Mammary epithelial cell (primary cell): ENCODE measurements at places on chromosomes 13 and 19. TPM values are rescaled to one million over a fixed set of nuclear protein-coding genes. Genes with fewer than 3 reads are reported as not detected.

The BEST2 gene
- 0.12 TPM for polyA plus RNA-seq

The NPAS1 gene
- polyA plus RNA-seq = 0.39 TPM

The TEKTIP1 gene
- polyA plus RNA-seq = not detected

The RNF17 gene
- polyA plus RNA-seq = not detected

The TMEM238 gene
- 1.7 TPM for polyA plus RNA-seq

The EFNA2 gene
- polyA plus RNA-seq = not detected

The LPAR6 gene
- 2.9 TPM for polyA plus RNA-seq

The NCCRP1 gene
- polyA plus RNA-seq = 0.84 TPM

The ATXN8OS gene
- polyA plus RNA-seq = not detected

The CDX2 gene
- polyA plus RNA-seq = not detected

The GARIN5A gene
- 1.4 TPM for polyA plus RNA-seq

The DNAAF3 gene
- 1.3 TPM for polyA plus RNA-seq

The NAA16 gene
- polyA plus RNA-seq = 6.6 TPM

The DCT gene
- polyA plus RNA-seq = not detected

The C1QTNF9B gene
- not detected for polyA plus RNA-seq

The ACER1 gene
- not detected for polyA plus RNA-seq

The TLE6 gene
- 0.91 TPM for polyA plus RNA-seq

The B3GNT8 gene
- polyA plus RNA-seq = 0.93 TPM

The IGFL3 gene
- 179 TPM for polyA plus RNA-seq

The SIGLEC9 gene
- polyA plus RNA-seq = not detected

The CALR gene
- polyA plus RNA-seq = 1,343 TPM

- DNase-seq = no peak
Observed at GRCh38 chr19:1560286-1560882, 7.7 kb downstream of the MEX3D start.

GRCh38 chr19:38266981-38267597 is 2.7 kb downstream of the SPINT2 start:
- DNase-seq = peak; percentile 86

DNA sequence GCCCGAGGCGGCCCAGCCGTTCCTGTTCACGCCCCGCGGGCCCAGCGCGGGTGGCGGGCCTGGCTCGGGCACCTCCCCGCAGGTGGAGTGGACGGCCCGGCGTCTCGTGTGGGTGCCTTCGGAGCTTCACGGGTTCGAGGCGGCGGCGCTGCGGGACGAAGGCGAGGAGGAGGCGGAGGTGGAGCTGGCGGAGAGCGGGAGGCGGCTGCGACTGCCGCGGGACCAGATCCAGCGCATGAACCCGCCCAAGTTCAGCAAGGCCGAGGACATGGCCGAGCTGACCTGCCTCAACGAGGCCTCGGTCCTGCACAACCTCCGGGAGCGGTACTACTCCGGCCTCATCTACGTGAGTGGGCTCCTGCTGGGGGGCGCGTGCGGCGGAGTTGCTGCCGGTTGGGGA is 7.0 kb downstream of the MYH14 start:
- no peak for DNase-seq

DNA sequence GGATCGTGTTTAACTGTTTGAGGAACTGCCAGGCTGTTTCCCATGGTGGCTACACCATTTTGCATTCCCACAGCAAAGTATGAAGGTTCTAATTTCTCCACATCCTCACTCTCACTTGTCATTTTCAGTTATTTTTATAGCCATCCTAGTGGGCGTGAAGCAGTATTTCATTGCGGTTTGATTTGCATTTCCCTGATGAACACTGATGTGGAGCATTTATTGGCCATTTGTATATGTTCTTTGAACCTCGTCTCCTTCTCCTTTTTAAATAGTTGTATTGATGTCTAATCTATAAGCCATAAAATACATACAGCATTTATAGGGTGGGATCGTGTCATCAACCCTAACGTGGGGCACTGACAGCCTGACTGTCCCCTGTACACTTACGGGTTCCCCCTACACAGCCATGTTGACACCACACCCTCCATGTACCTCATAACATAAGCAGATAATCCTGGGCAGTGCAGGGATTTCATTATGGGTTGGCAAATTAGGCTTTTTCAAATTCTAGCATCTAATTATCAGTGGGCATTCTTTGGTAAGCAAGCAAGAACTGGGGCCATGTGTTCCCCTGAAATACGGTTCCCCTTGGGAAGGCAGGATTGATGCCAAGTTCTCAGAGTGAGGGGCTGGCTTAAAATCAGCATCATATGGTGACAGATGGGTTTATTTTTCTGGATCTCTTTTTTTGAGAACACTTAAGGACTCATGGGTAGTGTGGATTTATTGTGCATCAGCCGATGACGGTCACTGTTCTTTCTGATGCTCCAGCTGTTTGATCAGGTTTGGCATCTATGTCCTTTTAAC is 11.6 kb upstream of the ZBTB45 start:
- DNase-seq = no peak

- DNase-seq = no peak
Observed at GRCh38 chr13:112464720-112465119, 88.6 kb downstream of the SPACA7 start.

DNA sequence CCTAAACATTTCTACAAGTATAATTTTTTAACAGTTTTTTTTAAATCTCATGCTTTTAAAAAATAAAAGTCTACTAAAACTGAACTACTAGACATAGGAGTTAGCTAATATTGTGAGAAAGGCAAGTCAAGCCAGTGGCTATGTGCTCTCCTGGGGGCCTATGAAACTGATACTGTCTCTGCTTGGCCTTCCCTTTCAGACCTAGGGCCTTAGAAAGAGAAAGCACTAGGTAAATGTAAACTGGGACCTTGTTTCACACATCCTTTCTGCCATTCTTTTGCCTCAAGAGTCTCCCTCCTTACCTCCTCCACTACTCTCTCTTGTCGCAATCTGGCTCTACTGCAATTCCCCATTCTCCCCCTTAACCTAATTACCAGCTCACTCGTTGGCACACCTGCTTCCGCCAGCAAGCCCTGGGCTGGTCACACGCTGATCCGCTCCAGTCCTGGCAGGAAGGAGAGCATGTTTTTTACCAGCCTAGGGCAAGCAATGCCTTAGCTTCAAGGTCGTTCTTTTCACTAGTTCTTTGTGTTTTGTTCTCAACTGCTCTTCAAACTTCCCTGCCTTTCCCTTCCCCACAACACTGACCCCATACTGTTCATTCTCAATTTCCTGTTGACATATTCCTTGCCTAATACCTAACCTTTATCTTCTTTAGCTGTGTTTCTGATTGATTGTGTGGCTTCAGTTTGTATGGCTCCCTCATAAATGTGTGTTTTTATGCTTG is 23.1 kb downstream of the TBC1D4 start:
- DNase-seq = peak; percentile 48

DNA sequence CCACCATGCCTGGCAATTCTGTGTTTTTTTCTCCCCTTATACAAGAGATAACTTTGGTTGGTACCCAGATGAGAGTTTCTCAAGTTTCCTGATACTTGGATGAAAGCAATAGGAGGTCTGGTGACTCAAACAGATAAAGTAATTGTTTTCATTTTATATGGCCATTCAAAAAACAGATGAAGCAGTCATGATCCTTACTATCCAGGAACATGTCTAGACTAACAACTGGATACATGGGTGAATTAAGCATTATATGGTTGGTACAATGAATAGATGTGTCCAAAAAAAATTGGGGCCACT is 8.5 kb downstream of the ZNF430 start:
- DNase-seq = peak; percentile 12

DNA sequence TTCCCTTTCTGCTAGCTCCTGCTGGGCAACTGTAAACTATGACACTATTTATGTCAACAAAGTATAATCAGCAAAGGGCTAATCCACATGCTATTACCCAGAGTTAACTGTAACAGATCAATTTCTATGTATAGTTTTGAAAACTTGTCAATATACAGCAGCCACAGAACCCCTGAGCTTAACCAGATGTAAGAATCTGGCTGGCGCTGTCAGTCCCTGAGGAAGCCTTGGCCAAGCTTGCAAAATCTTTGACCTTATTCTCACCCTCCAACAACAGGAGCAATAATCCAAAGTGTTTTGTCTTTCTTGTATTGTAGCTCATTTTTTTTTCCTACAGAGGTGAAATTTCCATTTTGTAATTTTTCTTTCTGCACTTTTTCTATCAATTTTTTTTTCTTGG is 1230.1 kb upstream of the SLC10A2 start:
- no peak for DNase-seq

DNA sequence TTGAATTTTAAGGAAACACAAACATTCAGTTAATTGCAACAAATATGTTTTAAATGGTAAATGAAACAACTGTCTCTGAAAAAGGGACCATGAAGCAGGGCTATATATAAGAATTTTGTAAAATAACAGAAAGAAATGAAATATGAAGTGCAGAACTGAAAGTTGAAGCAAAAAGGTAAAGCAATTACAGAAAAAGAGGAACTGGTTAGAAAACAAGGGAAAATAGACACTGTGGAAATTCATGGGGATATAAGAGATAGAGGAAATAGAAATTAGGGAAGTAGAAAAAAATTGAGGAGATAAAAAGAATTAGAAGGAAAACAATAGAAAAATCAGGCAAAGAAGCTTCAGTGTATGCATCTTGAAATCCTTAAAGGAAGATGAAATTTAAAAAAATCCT is 40.0 kb upstream of the TDRD3 start:
- no peak for DNase-seq

- DNase-seq = peak; percentile 43
Observed at GRCh38 chr19:38729653-38730469, 14.4 kb downstream of the CAPN12 start.

- DNase-seq = no peak
Observed at GRCh38 chr19:47272448-47273312, 2.0 kb upstream of the INAFM1 start.

GRCh38 chr13:93338906-93339305 is 112.3 kb downstream of the GPC6 start:
- DNase-seq = no peak

DNA sequence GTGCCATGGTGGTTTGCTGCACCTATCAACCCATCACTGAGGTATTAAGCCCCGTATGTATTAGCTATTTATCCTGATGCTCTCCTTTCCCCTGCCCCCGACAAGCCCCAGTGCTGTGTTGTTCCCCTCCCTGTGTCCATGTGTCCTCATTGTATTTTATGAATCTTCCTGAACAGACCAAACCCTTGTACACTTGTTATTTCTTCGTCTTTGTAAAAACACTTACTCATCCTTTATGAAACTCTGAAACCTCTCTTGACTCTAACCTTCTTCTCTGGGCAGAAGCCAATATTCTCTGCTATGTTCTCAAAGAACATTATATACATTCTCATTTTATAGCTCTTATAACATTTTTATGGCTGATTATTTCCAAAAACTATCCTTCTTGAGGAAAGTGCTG is 746.9 kb downstream of the EFNB2 start:
- peak; percentile 8 for DNase-seq

DNA sequence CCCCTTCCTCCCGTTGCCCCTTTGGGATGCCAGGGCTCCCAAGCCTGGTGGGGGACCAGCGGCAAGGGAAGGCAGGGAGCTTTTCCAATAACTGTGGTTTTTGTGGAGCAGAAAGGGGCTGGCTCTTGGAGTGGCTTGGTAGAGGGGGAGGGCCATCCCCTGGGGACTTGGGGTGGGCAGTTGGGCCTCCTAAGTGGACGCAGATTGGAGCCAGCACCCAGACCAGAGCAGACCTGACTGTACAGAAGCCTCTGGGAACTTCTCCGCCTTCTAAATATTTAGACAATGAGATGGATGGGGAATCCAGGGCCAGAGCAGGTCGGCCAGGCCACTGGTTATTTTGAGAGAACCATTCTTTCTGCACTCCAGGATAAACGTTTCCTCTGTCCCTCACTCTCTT is 4.2 kb downstream of the PTGIR start:
- DNase-seq = no peak

GRCh38 chr19:31262725-31263191 is 86.5 kb downstream of the TSHZ3 start:
- DNase-seq = no peak

GRCh38 chr19:52351512-52351911 is 15.5 kb downstream of the ZNF610 start:
- DNase-seq = no peak

- DNase-seq = no peak
Observed at GRCh38 chr13:102751886-102752285, 21.7 kb downstream of the TEX30 start.

DNA sequence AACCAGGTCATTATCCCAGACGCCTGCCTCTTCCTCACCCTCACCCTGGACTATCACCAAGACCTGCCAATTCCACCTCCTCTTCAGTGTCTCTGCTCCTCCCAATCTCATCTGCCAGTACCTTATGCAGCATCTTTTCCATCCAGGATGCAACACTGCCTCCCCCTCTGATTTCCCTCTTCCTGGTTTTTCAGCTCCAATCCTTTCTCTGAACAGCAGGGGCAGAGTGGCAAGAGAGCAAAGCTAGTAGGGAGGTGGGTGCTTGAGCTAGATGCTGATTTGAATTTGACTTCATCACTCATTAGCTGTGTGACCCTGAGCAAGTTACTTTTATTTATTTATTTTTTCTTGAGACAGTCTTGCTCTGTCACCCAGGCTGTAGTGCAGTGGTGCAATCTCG is 25.6 kb upstream of the CABP5 start:
- no peak for DNase-seq

GRCh38 chr13:113900646-113901045 is 36.8 kb upstream of the GAS6 start:
- no peak for DNase-seq

GRCh38 chr19:49110567-49110966 is 3.6 kb upstream of the LIN7B start:
- DNase-seq = no peak

DNA sequence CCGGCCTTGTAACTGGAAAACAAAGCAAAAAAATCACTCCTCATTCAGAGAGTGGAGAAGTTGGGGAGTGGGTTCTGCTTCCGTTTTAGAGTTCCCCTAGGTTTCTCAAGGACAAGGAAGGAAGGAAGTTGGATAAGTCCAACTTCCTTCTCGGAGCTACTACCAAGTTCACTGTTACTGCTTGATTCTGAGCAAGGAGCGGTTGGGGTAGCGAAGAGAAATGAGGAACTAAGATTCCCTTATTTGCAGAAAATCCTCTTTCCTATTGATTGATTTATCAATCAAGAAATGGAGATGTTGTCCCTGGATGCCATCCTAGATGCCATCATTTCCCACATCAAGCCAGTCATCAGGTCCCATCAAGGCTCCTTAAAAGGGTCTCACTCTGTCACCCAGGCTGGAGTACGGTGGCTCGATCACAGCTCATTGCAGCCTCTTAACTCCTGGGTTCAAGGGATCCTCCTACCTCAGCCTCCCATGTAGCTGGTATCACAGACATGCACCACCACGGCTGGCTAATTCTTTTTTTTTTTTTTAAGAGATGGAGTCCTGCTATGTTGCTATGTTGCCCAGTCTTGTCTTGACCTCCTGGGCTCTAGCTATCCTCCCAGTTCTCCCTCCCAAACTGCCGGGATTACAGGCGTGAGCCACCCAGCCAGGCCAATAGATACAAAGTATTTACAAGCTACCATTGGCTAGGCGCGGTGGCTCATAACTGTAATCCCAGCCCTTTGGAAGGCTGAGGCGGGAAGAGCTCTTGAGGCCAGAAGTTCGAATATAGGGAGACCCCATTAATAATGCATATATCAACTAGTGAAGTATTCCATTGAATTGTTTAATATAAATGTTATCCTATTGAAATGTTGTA is 809 bp upstream of the B9D2 start:
- DNase-seq = no peak

DNA sequence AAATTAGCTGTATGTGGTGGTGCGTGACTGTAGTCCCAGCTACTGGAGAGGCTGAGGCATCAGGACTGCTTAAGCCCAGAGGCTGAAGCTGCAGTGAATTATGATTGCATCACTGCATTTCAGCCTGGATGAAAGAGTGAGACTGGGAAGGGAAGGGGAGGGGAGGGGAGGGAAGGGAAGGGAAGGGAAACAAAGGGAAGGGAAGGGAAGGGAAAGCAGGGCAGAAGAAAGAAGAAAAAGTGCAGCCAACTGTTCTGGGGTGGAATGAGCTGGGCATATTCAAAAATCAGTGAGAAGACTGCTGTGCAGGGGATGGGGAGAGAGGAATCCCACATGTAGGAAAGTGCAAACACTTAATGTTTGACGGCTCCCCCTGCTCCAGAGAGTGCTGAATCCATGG is 905.5 kb downstream of the UQCRFS1 start:
- no peak for DNase-seq
